ENCODE measurements at places on chromosomes 5 and 9.

DNA sequence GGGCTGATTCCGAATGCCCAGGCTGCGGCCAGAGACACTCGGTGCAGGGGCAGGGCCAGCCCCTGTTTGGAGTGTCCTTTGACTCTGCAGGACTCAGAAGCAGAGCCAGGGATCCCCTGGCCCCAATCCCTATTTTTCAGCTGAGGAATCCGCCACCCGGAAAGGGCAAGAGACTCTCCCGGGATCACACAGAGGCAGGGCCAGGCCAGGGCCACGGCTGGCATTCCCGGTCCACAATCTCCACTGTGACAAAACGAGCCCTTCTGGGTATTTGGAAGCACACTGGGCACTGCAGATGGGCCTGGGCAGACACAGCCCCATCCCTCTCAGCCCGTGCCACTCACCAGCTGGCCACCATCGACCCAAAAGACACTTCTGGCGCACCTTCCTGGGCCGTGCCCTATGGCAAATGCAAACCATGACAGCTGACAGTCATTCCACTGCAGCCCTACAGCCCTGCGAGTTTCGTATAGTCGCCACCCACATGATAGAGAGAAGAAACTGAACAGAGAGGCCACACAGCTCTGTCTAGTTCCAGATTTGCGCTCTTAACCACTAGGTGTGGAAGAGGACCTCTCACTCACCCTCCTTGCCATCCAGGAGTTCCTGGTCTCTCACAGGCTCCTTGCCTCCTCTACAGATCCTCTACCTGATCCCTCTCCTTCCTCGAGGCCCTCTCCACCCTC, 13.3 kb downstream of the NR5A1 start:
- no peak overlapping the region for H3K4me3 ChIP-seq
- H3K27me3 ChIP-seq: peaks cover 86% of the 10 kb centered on the region
- peaks cover 50% of the 10 kb centered on the region for H3K4me1 ChIP-seq

DNA sequence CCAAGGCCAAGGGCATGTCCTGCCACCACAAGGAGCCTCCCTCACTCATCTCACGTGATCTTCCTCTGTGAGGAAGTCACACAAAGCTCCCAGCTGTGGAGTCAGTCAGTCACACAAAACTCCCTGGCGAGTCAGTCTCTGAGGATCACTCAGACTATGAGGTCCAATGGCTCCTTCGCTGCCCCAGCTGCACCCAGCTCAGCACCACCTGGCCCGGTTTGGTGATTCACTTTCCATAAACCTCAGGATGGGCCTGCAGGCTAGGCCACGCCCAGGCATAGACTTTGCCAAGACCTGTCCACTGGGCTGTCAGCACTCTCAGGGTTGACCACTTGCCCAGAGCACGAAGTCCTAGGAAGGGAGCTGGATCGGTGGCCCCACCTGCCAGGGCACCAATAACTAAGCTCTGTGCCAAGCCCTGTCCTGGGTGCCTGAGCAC, 233.8 kb downstream of the HSPA4 start:
- H3K4me1 ChIP-seq: no peaks in the 10 kb centered on the region
- no peak overlapping the region for H3K27ac ChIP-seq
- no peak overlapping the region for H3K4me3 ChIP-seq
- no peak for DNase-seq

DNA sequence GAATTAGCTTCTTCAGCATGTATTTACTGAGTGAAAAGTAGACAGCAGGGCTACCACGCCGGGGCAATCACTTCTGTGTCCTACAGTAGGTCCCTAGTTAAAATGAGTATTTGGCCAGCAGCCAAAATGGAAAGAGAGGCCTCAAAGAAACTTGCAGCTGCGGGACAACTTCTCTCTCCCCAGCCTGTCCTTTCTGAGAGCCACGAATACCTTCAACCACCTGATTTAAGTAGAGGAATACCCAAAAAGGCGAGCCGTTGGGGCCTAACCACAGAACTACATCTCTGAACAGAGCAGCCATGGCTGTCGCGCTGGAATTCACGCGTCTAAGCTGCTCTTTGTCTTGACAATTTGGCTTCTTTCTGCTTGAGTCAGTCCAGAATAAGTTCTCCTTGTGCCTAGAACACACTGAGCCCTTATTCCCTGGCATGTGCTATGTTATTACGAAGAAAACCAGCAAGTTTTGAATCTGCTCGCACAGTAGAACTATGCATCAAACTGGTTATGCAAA, 43.8 kb upstream of the GOLPH3 start:
- H3K27me3 ChIP-seq: no peaks in the 10 kb centered on the region
- no peak overlapping the region for H3K27ac ChIP-seq
- DNase-seq: no peak
- H3K36me3 ChIP-seq: no peaks in the 10 kb centered on the region
- H3K4me1 ChIP-seq: peaks cover 8% of the 10 kb centered on the region

DNA sequence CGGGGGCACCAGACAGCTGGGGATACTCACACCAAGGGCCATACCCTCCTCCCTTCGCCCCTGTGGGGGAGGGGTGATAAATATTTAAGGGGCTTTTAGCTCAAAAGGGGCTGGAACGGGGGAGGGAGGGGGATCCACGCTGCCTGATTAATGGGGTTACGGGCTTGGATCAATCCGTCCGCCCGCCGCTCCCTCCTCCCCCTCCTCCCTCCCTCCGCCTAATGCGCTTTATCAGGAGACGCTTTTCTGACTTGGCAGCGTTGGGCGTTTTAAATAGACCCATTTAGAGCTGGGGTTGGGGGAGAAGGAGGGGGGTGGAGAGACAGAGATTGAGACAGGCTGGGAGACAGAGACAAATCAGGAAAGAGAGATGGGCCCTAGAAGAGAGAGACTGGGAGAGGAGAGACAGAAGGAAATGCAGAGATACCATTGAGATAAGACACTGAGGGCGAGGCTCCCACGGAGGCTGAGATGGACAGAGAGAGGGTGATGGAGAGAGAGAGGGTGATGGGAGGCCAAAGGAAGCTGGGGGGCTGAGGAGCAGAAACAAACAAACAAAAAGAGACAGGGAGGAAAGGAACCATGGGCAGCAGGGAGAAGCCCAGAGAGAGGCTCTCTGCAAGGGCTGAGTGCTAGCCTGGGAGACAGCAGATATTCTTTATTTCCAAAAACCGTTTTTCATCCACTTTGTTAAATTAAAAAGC, 10.3 kb downstream of the CNTFR start:
- DNase-seq: peak; percentile 61
- peaks cover 94% of the 10 kb centered on the region for H3K4me1 ChIP-seq
- H3K4me3 ChIP-seq: peak overlapping the region; percentile 72

- no peaks in the 10 kb centered on the region for H3K36me3 ChIP-seq
- peak within 1 kb of the TSS; percentile 85 for H3K4me3 ChIP-seq
- DNase-seq: peak; percentile 71
- no peak within 1 kb of the TSS for H3K27ac ChIP-seq
Measured at GRCh38 chr9:98807070-98807813, at the start of gene GALNT12. Gene GALNT12 (plus strand): TSS chr9:98807670. CDS start chr9:98807699, 29 bp downstream.

- H3K27ac ChIP-seq: no peak overlapping the region
- DNase-seq: no peak
- no peaks in the 10 kb centered on the region for H3K4me1 ChIP-seq
- no peak overlapping the region for H3K4me3 ChIP-seq
- no peaks in the 10 kb centered on the region for H3K27me3 ChIP-seq
Measured at GRCh38 chr5:146718609-146719008, 159.9 kb downstream of the PPP2R2B start.

Data from nephron progenitor cell (in vitro differentiated cells).